ENCODE measurements at places on chromosomes 16 and 17. TPM values are rescaled to one million over a fixed set of nuclear protein-coding genes. Genes with fewer than 3 reads are reported as not detected.

GRCh38 chr16:77571115-77571862, 136.5 kb upstream of the ADAMTS18 start:
- no peak overlapping the region for H3K4me3 ChIP-seq
- no peak for DNase-seq
- no peaks in the 10 kb centered on the region for H3K36me3 ChIP-seq
- no peak overlapping the region for H3K27ac ChIP-seq
- no peaks in the 10 kb centered on the region for H3K4me1 ChIP-seq
- H3K27me3 ChIP-seq, result peaks cover 11% of the 10 kb centered on the region

GRCh38 chr17:58756246-58757161, 850 bp downstream of the PPM1E start:
- peaks cover 60% of the 10 kb centered on the region for H3K27me3 ChIP-seq
- H3K36me3 ChIP-seq, result no peaks in the 10 kb centered on the region
- no peak overlapping the region for H3K27ac ChIP-seq
- peaks cover 10% of the 10 kb centered on the region for H3K4me1 ChIP-seq

SCARF1 gene
- 5.3 TPM for total RNA-seq

CLEC19A gene
- total RNA-seq, result not detected

All from activated CD8-positive, alpha-beta T cell treated with anti-CD3 and anti-CD28 coated beads, Interleukin-2, amount 10 ng/mL, durations not matched to agents 7 days and 5 days (primary cell).